ENCODE measurements at places on chromosomes 2 and 18.

DNA sequence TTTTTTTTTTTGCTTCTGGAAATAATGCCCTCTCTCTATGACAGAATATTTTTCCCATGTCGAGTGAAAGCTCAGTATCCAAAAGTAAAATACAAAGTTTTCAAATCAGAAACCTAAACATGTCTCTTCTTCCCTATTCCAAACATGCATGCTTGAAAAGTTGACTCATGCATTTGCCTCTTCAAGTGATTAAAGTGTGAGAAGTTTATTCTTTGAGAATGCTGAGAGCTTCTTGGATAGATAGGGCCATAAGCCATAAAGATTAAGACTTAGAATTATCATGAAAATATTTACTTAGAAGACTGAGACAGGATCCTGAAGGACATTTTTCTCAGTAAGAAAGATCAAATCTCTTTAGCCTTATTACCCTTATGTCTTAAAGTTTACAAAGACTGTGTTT is 98.6 kb upstream of the EPB41L5 start:
- DNase-seq: peak; percentile 9

DNA sequence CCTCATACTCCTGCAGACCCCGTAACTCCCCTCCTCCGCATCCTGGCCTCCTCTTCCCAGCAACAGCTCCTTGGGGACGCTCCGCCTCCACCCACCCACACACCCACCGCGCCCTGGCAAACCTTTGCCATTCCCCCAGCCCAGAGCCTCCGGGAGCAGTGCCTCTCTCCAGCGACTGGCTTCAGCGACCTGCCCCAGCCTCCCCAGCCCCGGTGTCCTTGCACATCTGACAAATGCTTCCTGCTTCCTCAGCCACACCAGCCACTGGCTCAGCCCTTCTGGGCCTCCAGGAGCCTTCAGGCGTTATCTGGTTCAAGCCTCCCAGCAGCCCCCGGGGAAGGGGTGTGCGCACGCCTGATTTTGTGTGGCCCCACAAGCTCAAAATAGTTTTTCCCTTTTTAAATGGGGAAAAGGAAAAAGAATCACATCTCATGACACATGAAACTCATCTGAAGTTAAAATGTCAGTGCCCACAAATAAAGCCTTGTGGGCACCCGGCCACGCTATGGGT is 14.2 kb downstream of the ESPNL start:
- no peak for DNase-seq

GRCh38 chr2:10169053-10169578 is 46.6 kb downstream of the RRM2 start:
- DNase-seq: no peak

- no peak for DNase-seq
Observed at GRCh38 chr18:34871435-34871834, 161.3 kb downstream of the DTNA start.

- DNase-seq: no peak
Observed at GRCh38 chr2:107529146-107529545, 297.5 kb upstream of the RGPD4 start.

DNA sequence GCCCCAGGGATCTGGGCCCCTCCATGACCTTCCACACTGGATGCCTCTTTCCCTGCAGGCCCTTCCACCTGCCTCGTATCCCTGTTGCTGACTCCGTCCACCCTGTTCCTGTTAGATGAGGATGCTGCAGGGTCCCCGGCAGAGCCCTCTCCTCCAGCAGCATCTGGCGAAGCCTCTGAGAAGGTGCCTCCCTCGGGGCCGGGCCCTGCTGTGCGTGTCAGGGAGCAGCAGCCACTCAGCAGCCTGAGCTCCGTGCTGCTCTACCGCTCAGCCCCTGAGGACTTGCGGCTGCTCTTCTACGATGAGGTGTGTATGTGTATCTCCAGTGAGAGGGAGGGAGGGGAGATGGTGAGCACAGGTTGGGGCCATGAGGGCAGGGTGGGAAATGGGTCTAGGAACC is 12.4 kb upstream of the SLC4A3 start:
- DNase-seq: no peak

DNA sequence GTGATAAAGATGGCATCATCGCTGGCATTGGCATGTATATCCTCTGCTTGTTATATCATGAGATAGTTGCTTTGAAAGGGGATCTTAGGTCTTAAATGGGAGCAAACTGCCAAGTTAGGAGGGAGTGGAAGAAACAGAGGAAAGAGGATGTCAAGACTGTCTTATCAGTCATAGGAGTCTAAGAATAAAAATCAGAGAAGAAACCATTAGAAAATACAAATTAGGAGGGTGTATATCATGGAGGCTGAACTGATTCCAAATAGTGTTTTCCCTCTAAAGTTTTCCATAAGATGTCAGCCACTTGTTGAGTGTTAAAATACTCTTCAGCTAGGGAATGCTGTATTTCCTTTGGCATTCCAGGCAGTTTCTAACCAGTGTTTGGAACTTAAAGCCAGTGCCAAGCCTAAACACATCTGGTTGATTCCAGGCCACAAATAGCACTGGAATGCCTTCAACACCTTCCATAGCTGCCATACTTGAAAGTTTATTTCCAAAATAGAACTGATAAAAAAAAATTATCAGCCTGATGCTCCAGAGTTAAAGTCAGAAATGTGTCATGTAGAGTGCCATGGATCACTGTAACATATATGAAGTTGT is 129.4 kb downstream of the ZEB2 start:
- DNase-seq: no peak

DNA sequence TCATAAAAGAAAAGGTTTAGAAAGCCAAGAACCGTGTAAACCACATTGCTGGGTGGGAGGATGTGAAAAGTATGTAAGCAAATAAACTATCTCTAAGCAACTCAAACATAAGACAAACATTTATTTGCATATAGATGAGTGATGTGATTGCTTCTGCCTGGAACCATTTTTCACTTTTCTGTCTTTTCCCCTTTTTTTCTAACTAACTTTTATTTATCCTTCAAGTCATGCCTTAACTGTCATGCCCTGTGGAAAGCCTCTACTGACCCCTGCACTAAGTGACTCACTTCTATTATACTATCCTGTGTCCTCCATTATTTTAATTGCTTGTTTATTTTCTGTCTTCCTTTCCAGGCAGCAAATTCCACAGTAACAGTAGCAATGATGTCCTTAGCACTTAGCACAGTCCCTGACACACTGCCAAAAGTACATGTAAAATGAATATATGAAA is 87.5 kb upstream of the CTAGE1 start:
- DNase-seq: no peak

DNA sequence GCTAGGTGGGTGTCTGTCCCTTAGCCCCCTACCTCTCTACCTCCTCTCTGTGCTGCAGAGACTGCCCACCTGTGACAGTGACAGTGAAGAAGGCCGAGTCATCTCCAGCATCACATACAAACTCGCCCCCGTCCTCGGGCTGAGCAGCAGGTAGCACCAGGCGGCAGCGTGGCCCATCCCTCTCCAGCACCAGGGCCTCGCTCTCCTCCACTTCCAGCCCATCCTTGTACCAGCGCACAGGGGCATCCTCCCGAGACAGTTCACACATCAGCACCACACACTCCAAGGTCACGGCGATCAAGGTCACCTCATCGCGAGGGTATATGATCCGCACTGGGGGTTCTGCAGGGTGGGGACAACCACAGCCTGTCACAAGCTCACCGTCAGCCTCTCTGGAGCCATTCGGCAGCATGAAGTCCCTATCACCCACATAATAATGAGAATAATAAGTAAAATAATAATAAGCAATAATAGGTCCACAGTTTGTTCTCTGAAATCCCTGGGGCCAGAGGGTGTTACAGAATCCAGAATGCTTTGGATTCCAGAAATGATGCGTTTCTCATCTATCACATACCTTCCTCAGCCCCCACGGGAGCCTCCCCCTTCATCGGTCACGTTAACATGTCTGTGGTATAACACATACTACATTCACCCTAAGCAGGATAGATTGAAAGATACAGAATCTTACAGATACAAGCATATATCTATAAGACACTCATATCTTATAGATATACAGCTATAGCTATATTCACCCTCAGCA is 12.0 kb downstream of the OBSL1 start:
- no peak for DNase-seq

DNA sequence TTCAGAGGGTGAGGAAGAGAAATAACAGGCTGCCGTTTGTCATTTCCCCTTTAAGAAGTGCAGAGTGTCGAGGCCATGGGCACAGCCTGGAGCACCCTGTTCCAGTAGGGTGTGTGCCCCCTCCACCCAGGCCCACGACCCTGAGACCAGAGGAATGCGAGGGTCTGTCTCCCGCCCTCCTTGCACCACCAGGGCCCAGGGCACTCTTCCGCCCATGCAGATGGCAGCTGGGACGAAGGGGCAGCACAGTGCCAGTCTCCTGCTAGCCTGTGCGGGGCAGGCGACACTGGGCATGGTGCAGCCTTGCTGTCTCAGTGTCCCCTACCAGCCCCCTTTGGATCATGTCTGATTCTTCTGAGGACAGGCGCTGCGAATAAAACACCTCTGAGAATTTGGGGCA is 15.8 kb upstream of the PDIA6 start:
- no peak for DNase-seq

- no peak for DNase-seq
Observed at GRCh38 chr2:220424561-220424960, 797.1 kb downstream of the SLC4A3 start.

- DNase-seq: peak; percentile 40
Observed at GRCh38 chr2:18209934-18210639, 331.6 kb downstream of the KCNS3 start.

DNA sequence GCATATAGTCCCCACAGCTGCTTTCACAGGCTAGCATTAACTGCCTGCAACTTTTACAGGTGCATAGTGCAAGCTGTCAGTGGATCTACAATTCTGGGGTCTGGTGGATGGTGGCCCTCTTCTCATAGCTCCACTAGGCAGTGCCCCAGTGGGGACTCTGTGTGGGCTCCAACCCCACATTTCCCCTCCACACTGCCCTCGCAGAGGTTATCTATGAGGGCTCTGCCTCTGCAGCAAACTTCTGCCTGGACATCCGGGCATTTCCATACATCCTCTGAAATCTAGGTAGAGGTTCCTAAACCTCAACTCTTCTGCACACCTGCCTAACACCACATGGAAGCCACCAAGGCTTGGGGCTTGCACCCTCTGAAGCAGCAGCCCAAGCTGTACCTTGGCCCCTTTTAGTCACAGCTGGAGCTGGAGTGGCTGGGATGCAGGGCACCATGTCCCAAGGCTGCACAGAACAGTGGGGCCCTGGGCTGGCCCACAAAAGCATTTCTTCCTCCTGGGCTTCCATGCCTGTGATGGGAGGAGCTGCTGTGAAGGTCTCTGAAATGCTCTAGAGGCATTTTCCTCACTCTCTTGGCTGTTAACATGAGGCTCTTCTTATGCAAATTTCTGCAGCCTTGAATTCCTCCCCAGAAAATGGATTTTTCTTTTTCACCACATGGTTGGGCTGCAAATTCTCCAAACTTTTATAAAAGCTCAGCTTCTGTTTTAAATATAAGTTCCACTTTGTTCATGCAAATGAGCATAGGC is 59.3 kb downstream of the KDM3A start:
- no peak for DNase-seq

GRCh38 chr2:58447586-58447985 is 206.5 kb upstream of the FANCL start:
- DNase-seq: no peak

DNA sequence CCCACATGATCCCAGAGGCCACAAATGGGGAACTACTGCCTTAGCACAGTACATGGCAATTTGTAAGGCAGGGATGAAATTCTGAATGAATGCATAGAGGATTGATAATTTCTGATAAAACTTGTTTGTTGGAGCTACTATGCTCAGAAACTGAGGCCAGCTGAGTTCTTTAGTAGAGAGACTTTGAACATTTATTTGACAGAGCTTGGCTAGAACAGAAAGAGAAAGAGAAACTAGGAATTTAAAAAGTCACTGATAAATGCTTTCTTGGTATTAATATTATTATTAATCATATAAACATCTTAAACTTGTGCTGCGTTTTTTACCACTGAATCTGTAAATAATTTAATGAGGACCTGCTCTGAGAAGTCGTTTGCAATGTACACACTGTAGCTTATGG is 923.7 kb upstream of the CNTNAP5 start:
- DNase-seq: no peak

DNA sequence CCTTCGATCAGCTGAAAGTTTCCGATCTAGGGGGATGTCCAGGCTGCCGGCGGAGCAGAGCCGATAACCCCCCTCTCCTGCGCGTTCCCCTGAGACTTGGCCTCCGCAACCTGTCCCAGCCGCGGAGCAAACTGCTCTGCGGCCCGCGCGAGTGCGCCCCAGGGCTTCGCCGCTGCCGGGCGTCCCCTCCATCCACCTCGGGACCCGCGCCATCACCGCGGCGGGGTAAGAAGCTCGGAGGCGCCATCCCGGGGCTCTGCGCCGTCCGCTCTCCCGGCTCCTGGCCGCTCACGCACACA is 990 bp upstream of the GDF7 start:
- no peak for DNase-seq

DNA sequence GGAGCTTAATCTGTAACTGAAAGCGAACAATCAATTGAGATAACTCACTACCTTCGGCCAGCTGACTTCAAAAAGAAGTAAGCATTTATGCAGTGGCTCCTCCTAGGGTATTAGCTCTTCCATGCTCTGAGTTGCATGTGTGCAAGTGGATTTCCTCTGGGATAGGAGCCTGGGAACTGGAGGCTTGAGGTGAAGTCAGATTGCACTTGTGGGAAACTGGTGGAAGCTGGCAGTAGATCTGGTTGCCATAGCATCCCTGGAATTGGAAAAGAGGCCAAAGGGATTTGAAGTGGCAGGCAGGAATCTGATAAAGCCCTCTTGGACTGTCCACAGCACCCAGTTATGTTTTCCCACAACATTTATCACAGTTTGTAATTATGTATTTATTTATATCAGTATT is 50.6 kb upstream of the FMNL2 start:
- no peak for DNase-seq

DNA sequence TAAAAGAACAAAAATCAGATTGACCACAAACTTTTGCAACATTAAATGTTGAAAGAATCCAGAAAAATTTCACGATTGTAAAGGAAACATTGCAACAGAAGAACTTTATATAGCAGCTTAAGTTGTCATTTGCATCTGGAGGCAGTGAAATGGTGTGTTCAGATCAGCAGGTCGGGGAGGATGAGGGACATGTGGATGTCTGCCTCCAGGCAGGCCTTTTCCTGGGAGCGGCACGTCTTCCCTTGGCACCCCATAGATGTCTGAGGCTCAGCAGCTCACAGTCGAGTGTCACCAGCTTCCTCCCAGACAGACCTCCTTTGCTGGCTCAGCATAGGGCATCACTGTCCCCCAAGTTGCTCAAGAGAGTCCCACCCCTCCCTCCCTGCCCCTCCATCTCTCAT is 44.3 kb upstream of the ASB1 start:
- DNase-seq: no peak

DNA sequence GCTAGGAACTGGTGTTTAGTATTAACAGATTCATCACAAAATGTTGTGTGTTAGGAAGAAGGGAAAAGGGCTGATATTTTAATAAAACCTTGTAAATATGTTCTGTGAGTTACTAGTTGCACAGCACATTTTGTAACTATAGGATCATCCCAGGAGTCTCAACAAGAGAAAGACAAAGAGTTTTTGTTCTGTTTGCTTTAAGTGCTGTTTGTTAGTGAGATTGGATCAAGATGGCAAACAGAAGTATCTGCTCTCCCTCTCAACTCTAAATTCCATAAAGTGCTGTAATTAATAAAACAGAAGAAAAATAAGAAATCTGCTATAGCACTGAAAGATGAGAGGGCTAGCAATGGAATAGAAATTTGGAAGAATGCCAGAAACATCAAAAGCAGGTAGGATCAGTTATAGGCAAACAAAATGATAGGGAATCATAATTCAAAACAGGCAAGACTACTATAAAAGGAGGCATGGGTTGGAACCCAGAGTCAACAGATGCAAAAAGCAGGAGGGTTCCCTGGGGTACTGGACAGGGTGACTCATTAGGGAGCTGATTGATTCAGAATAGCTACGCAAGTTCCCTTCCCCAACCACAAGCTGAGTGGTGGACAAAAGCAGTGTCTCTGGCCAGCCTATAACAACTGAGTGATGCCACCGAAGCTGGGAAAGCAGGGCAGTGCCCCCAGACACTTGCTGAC is 75.8 kb downstream of the DYNC1I2 start:
- DNase-seq: no peak
